ENCODE measurements at places on chromosomes 4 and X.

- DNase-seq: no peak
Observed at GRCh38 chrX:20519146-20519545, 252.4 kb upstream of the RPS6KA3 start.

DNA sequence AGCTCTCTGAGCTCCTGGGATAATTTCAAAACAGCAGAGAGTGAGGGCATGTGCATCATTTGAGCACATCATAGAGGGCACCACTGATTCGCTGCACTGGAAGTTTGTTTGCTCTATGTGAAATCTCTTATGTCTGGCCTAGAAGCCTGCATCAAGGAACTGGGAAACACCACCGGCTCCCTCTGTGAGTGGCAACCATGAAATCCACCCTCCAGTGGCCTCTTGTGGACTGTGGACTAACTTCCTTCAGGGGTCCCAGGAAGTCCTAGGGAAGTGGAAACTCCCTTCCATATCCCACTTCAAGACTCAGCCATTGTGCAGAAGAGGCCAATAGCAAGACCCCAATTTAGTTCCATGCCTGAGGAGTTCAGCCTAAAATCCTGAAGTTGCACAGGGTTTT, 48.0 kb upstream of the IGFBP7 start:
- no peak for DNase-seq

DNA sequence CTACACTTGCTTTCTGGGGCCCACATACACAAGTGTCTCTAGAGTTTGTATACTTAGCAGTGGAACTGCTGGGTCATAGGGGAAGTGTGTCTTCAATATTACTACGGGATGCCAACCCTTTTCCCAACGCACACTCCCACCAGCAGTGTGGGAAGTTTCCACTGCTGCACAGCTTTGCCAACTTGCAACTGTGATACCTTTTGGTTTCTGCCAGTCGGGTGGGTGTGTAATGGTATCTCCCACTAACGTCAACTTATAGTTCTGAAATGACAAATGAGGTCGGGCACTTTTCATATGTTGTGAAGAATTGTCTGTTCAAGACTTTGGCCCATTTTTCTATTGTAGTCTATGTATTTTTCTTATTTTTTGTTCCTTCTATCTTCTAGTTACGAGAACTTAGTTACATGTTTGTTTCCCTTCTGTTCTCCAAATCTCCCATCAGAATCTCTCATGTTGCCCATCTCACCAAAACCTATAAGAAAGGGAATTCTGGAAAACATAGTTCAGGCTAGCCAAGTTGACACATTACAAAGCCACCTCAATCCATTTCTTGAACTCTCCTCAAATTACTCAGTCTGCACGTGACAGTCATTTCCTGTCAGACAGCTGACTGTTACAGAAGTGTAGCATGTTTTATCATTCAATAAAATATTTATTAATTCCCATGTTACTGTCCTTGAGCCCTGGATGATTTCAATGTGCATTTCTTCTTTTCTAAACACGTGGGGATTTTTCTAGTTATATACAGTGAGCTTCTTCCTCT, 30.7 kb downstream of the PNMA6E start:
- no peak for DNase-seq

- DNase-seq: no peak
Observed at GRCh38 chrX:54044877-54045338, 635 bp upstream of the PHF8 start.

DNA sequence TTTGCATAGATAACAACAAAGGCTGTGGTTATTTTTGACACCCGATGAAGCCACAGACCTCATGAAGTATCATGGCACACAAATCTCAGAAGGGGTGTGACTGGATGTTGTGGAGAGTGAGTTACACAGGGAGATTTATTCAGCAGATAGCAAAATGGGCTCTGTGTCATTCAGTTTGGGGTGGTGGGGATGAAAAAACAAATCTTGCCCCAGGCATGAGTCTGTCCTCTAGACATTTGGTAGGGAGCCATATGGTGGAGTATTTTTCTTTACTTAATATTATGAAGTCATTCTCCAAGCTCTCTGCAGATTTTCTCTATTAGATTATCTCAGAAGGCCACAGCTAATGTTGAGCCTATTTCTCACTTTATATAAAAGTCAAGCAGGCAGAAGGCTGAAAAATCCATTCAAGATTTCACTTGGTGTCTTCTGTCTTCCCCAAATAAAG, 277.1 kb upstream of the TENM3 start:
- no peak for DNase-seq

DNA sequence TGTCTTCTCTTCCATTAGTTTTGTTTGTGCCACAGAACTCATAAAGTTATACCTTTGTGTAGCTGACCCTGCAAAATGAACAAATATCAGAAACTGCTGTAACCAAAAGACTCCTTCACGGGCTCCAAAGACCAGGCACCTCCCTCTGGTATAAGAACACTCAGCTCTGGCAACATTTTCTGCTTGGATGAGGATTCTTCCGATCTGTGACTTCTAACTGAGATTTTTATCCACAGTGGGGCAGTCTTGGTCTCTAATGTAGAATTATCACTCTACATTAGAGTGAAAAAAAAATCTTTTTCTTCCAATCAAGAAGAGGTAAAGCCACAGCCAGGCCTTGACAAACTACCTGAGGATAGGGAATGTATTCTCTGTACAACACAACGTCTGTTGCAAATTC, 38.5 kb upstream of the PRSS48 start:
- DNase-seq: no peak

GRCh38 chrX:15663439-15663838, 1.2 kb downstream of the CLTRN start:
- no peak for DNase-seq

GRCh38 chrX:4841216-4841745, 1127.8 kb upstream of the PRKX start:
- DNase-seq: no peak

- no peak for DNase-seq
Observed at GRCh38 chr4:143270256-143270838, 66.3 kb upstream of the GAB1 start.

- no peak for DNase-seq
Observed at GRCh38 chr4:152028131-152028530, 267.3 kb upstream of the GATB start.

DNA sequence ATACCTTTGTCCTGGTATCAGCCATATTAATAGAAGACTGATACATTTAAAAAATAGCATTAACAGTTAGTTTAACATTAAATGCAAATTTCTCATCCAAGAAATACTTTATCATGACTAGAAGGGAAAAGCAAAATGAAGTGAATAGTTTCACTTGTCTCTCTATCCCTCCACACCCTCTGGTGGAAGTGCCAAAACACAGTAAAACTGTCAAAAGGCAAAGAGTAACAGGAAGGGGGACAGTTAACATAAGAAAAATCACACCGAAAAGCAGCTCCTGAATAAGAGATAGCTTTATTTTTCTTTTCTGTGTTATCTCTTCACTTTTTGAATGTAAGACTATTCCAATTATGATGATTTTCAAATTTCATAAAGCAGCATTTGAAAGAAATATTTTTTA, 187.2 kb downstream of the FBXW7 start:
- DNase-seq: no peak

DNA sequence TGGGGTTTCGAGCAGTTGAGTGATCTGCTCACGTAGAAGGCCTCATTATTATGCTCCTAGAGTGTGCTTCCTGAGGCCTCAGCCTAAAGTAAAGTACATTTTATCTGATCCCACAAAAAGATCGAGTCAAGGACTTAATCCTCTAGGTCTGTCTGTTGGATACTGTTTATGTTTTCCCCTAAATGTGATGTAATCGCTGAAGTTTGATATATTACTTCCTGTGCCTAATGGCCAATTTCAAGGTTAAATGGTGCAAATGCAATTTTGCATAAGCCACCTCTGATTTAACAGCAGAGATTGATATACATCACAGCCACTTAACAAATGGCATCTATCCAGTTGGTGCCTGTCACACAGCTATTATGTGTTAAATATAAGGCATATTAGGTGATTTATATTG, 19.4 kb upstream of the SERTM2 start:
- DNase-seq: no peak

GRCh38 chr4:125187226-125188176, 127.3 kb upstream of the FAT4 start:
- peak; percentile 14 for DNase-seq

DNA sequence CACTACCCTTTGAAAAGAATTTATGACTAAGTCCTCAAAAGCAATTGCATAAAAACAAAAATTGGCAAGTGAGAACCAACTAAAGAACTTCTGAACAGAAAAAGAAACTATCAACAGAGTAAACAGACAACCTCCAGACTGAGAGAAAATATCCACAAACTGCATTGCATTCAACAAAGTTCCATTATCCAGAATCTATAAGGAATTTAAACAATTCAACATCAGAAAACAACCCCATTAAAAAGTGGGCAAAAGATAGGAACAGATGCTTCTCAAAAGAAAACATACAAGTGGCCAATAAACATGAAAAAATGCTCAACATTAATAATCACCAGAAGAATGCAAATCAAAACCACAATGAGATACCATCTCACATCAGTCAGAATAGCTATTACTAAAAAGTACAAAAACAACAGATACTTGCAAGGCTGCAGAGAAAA, 130.2 kb downstream of the GASK1B start:
- DNase-seq: no peak

DNA sequence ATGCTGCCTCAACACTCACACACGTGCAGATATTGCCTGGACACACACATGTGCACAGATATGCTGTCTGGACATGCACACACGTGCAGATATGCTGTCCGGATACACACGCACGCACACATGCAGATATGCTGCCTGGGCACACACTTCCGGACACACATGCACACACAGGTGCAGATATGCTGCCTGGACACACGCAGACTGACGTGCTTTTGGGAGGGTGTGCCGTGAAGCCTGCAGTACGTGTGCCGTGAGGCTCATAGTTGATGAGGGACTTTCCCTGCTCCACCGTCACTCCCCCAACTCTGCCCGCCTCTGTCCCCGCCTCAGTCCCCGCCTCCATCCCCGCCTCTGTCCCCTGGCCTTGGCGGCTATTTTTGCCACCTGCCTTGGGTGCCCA, 14.7 kb downstream of the FGFRL1 start:
- no peak for DNase-seq

DNA sequence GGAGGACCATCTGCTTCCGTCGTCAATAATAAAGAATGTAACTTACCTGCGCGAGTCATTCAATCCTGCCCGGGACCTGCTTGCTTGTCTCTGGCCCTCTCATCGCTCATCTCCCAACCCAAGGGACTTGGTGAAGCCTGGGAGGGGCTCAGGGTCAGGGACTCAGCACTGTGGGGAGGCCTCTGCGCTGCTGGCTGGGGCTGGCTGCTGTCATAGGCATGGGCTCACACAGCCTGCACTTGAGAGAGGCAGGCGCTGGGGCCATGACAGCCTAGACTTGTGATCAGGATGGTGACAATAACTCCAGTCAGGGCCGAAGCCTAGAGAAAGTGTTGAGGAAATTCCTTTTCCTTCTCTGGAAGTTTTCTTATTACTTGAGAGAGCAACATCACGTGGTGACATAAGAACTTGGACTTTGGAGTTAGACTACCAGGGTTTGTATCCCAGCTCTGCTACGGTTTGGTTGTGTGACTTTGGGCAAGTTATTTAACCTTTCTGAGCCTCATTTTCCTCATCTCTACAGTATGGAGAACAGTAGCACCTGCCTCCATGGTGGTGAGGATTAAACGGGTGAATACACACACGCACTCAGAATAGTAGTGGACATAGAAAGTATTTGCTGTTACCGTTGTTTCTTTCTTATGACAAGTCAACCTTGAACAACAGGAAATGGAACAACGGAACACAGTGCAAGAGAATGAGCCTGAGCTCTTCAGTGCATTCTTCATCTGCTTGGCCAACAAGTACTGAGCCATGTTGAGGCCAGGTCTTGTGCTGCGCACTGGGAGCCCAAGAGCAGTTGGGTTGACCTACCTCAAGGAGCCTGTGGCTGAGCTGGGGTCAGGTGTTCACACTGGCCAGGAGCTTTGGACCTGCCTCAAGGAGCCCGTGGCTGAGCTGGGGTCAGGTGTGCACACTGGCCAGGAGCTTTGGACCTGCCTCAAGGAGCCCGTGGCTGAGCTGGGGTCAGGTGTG, 60.5 kb downstream of the TBC1D14 start:
- no peak for DNase-seq

DNA sequence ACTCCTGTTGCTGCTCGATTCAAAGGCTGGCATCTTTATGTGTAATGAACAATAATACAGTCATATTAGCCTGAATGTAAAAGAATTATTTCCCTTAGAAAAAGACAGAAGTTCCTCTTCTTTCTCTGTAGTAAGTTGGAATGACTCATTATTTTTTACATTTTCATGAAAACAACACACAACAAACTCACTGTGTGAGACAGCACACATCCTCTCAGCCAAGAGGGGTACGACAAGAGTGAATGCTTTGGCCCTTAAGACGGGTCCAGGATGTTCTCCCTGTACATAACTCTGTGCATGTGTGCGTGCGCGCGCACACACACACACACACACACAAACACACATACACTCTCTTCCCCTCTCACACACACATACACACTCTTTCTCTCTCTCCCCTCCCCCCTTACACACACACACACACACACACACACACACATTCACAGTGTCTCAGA, 72.8 kb downstream of the MANBA start:
- no peak for DNase-seq

GRCh38 chr4:43763029-43763610, 685.5 kb downstream of the KCTD8 start:
- DNase-seq: no peak

- DNase-seq: peak; percentile 3
Observed at GRCh38 chrX:138191998-138192397, 519.5 kb downstream of the FGF13 start.

- DNase-seq: no peak
Observed at GRCh38 chr4:25000639-25001038, 30.1 kb downstream of the LGI2 start.

DNA sequence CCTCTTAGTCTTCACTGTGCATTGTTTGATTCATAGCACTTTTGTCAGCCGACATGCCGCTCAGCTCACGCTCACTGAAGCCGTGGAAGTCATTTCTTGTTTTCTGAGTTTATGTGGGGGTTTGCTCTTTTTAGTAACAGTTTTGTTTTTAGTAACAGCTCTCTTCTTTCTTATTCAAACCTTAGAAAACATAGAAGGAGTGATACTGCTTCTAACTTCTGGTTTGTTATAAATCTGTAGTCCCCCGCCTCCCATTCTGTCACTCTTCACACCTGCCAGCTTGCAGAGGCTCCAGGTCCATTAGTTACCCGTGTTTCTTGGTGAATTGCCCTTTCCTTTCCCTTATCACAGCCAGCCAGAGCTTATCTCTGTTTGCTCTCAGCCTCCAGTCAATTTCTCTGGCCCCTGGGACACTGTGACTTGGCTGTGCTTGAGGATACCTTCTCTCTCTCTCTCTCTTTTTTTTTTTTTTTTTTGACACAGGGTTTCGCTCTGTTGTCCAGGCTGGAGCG, 50.5 kb downstream of the GRK4 start:
- no peak for DNase-seq

DNA sequence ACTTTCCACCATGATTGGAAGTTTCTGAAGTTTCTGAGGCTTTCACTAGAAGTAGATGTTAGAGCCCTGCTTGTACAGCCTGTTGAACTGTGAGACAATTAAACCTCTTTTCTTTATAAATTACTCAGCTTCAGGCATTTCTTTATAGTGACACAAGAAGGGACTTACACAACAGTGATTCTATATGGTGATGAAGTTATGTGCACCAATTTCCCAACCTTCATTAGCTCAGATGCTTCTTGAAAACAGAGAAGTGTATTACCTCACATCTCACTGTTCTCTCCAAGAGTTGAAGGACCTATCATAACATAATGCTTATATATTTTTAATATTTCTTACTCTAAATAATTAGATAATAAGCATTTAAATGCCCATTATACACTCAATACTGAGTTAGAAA, 202.1 kb upstream of the ANXA10 start:
- no peak for DNase-seq

- DNase-seq: no peak
Observed at GRCh38 chrX:1521459-1521956, 15.5 kb downstream of the P2RY8 start.

- DNase-seq: no peak
Observed at GRCh38 chrX:154426916-154427770, 1.3 kb upstream of the ATP6AP1 start.

Measured in prostate gland (tissue), 2 donors.